Osteocyte (in vitro differentiated cells): ENCODE measurements at places on chromosomes 1 and 21. TPM values are rescaled to one million over a fixed set of nuclear protein-coding genes. Genes with fewer than 3 reads are reported as not detected.
A peak's percentile ranks its signal among the peaks of the same experiment; 100 is the strongest.

SMIM12 gene
- total RNA-seq, result 38.6 and 39.6 TPM in 2 replicates

SLC25A33 gene
- total RNA-seq, result 6.9 and 7.0 TPM in 2 replicates

CTSK gene
- total RNA-seq, result 51.6 and 53.6 TPM in 2 replicates

AMY2A gene
- not detected in 2 replicates for total RNA-seq

KIF17 gene
- 0.11 TPM in 1 of 2 replicates, not detected in the other for total RNA-seq

- no peak for DNase-seq
Observed at GRCh38 chr1:66445492-66446181, 88.3 kb upstream of the SGIP1 start.

GRCh38 chr1:199859491-199859933, 168.0 kb upstream of the NR5A2 start:
- DNase-seq, result no peak

DNA sequence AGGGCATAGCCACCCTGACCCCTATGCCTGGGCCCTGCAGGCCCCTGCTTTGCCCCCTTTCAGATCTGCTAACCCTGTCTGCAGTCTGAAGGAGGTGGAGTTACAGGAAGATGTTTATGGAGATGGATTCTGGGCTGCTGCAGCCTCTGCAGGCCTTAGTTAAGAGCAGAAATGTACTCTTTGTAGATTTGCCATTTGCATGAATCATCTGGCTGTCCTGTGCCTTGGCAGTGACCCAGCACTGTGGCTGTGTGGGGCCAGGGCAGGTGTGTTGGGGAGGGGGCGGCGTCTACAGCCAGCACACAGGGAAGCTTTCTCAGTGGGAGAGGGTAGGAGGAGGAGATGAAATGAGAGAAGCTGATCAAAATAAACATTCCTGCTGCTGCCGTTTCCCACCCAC, 867.3 kb downstream of the PLA2G4A start:
- DNase-seq, result no peak

GRCh38 chr1:119159966-119160365, 19.5 kb upstream of the WARS2 start:
- DNase-seq, result no peak

- DNase-seq, result peak; percentile 17
Observed at GRCh38 chr1:203805689-203806088, 10.3 kb downstream of the ZBED6 start.

DNA sequence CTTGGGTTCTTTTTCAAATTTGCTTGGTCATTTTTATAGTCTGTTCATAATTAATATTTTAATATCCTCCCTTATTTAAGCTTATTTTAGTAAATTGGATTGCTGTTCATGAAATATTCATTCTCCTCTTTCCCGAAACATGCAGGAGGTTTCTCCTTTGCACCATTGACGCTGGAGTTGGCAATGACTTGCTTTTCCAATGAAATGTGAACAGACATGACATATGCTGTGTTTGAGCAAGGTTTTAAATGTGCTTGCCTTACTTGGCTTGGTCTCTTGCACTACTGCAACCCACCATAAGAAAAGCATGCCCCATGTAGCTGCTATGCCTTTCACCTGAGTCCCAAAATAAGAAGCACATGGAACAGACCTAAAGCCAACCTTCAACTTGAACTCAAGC, 498.0 kb upstream of the NFIA start:
- no peak for DNase-seq

GRCh38 chr1:145922266-145922665, 3.7 kb upstream of the PEX11B start:
- no peak for DNase-seq

DNA sequence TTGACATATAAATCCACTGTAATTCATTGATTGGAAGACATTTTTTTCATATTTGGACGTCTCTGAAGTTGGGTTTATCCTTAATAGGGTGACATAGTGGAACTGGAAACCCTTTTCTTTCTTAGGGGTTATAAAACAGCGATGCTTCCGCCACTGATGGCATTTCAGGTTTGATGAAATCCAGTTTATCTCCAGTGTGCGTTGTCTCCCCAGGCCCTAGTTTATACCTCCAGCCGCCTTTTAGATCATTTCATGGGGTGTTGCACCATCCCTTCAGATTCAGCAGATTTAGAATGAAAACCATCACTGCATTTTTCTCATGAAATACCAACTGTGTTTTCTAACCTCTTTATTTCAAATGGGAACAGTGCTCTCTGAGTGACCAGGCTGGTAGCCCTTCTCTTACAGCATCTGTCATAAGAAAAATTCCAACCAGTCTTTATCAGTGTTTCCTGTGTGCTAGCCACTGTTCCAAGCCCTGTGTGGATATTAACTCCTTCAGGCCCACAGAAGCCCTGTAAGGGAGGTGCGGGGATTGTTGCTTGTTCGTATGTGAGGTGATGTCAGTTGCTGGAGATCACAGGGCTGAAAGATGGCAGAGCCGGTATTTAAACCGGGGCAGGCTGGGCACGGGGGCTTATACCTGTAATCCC, 19.0 kb downstream of the H6PD start:
- no peak for DNase-seq

DNA sequence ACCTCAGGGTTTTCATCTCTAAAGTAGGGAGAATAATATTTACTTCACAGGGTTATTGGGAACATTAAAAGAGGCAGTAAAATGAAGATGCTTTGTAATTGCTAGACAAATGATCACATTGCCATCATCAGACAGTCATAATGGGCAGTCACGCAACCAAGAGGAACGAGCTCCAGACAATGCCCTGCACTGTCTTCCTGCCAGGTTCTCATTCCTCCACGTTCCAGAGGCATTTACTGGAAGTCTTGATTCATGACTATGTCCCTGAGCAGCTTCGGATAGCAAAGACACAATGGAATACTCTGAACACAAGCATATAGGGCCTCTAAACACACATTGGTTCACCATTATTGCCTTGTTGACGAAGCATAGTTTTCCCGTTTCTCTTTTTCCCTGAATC, 389.7 kb downstream of the NTNG1 start:
- no peak for DNase-seq

DNA sequence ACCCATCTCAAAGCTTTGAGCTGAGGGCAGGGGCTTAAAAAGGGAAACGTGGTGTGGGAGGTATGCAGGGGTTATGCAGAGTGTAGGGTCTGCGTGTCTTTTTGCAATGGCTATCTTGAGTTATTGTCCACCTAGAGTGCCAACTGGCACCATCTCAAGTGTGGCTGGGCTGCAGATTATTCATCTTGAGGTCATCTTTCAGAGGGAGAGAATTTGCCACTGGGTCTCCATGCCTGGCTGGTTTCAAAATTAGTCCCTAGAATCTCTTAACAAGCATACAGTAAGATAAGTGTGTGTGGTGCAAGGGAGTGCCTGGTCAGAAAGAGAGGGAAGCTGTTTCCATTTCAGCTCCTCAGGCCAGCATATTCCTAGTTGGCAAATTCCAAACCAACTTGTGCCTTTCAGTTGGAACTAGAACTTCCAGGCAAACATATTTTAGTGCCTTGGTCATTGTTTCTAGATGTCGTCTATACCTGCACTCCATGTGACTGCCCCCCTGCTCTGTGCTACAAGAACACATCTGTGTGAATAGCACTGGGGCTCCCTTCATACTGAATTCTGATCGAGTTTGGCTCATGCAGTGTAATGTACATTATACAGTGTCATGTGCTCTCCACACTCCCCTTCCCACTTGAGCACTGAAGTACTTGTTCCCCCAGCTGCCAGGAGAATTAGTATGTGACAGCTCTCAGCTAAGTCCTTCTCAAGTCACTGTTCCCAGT, 5.0 kb upstream of the OR2T8 start:
- no peak for DNase-seq

- DNase-seq, result no peak
Observed at GRCh38 chr21:17783003-17783402, 36.2 kb downstream of the C21orf91 start.

DNA sequence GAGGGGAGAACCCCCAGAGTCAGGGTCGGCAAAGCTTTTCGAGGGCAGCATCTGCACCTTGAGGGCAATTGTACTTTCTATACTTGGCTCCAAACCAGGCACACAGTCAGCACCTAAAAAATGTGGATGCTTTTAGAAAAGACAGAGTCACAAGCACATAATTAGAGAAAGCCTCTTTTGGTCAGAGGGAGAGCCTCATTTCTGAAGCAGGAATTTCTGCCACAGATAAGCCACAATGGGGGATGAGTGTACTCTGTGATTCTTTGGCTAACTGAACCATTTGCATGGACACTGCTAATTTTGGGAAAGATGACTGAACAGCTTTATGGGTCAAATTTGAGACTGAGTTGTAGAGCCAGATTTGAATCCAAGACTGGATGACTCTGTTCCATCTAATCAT, 635.7 kb downstream of the KIF26B start:
- no peak for DNase-seq

GRCh38 chr1:38198621-38199020, 152.0 kb upstream of the POU3F1 start:
- no peak for DNase-seq

GRCh38 chr1:7224644-7225043, 439.4 kb downstream of the CAMTA1 start:
- peak; percentile 62 for DNase-seq

DNA sequence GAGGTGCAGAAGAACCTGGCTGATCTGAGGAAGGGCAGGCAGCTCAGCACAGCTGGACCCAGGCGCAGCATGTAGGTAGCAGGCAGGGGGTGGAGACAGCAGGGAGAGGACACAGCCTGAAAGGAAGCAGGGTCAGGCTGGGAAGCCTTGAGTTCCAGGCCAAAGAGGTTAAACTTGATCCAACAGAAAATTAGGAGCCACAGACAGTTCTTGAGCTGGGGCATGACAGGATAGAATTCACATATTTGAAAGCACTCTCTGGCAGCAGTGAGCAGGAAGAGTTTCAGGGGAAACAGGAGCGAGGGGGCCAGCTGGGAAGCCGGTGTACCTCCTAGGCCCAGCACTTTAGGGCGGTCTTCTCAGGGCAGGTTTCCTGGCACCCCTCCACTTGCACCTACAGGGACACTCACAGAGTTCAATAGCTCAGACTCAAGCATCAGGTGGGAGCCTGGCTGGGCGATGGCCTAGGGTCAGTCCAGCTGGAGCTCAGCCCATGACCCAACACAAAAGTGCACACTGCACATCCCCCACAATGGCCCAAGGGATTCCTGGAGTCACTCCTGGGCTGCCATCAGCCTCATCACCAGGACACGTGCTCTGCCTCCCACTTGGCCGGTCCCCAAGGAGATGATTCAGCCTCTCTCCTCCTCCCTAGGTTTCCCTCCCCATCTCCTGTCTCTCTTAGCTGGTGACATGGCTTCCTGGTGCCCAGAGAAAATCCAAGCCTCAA, 22.7 kb downstream of the MATN1 start:
- DNase-seq, result no peak

DNA sequence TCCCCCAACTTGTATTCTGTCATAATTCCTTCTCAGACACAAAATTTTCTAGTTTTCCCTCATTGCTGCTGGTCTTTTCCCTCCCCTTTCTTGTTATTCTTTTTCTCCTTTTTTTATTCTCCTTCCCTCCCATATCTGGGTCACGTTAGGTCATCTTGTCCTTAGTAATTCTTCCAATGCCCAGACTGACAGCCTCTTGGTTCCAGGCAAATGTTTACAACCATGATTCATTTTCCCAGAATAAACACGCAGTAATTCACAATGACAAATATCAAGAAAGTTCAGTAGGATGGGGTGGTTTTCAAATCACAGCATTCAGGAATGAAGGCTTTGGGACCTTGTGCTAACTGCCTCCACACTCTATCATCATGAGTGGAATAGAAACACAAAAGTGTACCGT, 25.2 kb downstream of the NHLH2 start:
- no peak for DNase-seq

DNA sequence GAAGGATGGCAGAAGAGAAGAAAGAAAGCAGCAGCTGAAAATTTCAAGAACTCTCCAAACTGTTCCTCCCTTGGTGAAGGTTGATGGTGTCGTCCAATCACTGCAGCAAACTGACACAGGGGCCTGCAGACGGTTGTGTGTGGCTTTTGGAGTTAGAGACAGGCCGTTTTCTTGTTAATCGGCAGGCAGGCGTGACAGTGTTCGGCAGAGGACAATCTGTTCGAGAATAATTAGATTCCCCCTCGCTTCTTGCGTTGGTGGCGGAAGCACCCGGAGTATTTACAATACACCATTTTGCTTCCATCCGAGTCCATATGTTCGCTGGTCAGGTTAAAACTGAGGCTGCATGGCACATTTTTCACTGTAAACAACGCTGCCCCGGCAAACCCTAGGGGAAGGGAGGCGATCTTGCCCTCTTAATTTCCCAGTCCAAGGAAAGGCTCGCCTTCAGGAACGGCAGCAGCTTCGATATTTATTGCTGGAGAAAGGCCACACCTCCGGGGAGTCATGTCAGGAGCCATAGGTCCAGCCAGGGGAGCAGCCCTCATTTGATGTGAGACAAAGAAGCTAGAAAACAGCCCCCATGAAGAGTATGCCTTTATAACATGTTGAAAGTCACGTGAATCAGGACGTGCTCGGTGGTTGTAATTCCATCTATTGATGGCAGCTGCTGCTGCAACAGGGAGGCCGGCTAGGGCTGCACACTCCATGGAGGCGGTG, 360.1 kb downstream of the SMYD3 start:
- DNase-seq, result no peak

DNA sequence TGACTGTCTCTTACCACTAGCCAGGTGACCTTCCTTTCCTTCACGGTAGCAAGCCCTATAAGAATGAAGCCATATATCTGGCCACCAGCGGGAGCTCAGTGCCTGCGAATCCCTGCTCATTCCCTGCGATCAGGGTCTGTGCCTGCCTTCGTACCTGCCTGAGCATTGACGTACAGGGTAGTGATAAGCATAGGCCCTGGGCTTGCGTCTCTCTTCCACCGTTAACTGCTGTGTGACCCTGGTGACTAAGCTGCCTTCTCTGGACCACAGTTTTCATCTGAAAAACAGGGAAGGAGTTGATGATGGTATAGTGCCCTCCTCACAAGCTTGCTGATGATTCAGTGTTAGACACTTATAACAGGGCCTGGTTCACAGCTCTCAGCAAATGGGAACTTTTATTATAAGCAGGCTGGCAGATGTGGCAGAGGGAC, 4.1 kb downstream of the ZC3H12A start:
- no peak for DNase-seq

DNA sequence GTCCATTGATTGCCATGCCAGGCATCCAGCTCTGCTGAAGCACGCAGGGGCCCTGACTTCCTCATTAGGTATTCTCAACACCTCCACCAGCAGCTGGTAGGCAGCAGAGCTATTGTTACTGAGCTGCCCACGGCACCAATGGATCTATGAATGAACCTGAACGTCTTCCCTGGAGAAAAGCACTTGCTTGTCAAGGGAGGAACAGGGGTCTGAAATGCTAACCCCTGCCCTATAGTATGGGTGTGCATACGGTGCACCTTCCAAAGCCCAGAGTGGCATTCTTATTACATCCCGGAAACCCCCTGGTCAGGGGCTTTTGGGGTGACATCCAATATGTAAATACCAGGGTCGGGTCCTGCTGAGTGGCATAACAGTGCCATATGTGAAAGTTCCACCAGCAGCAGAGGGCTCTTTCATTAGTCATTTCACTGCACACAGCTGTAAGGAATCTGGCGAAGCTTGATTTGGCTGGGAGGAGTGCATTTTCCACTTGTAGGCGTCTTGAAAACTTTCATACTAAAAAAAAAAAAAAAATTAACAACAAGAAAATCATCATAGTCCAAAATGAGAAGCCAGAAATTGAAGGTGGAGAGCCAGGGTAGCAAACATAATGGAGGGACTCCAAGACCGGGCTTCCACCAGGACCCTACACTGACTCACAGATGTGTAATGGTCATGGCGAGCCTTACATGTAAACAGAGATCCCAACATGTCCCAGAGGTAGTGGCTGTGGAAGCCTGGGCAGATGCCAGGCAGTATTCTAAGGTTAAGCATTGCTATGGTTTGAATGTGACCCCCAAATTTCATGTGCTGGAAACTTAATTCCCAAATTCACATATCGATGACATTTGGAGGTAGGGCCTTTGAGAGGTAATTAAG, 58.8 kb upstream of the PRDX6 start:
- no peak for DNase-seq
